ENCODE measurements at places on chromosomes 4 and X.
A peak's percentile ranks its signal among the peaks of the same experiment; 100 is the strongest.

DNA sequence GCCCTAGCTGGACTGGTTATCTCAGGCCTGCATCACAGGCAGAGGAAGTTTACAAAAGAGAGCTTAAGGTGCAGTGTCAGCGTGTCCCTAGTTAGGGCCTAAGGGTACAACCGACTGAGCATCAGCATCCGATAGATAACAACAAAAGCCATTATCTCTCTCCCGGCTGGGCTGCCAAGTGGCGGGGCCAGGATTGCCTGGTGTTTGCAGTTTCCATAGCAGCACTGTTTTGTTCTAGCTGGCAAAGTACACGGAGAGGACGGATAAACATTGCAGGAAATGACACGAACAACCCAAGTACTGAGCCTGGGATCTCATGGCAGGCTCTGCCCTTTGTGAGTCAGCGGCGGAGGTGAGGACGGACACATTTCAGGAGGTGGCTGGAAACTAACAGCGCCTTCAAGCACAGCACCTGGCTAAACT, 104.7 kb upstream of the NOCT start:
- DNase-seq: no peak

DNA sequence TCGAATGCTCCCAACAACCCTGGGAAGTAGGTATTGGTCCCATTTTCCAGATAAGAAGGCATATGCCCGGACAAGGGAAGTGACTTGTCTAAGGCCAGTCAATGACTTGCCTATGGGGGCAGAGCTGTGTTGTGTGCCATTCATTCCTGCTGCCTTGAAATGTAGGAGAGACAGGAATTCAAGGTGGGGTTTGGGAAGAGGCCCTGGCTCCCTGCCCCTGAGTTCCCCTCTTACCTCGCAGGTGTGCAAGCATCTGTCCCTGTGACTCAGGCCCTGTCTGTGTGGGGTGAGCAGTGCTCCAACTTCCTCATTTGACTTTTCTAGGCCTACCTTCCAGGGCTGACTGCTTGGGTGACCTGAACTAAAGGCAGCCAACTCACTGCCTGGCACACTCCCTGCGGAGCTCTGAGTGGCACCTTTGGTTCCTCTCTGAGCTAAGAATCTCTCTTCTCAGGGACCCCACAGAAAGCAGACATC, 5.1 kb downstream of the EFNB1 start:
- no peak for DNase-seq

GRCh38 chr4:48175806-48176205, 41.8 kb upstream of the TXK start:
- DNase-seq: no peak

DNA sequence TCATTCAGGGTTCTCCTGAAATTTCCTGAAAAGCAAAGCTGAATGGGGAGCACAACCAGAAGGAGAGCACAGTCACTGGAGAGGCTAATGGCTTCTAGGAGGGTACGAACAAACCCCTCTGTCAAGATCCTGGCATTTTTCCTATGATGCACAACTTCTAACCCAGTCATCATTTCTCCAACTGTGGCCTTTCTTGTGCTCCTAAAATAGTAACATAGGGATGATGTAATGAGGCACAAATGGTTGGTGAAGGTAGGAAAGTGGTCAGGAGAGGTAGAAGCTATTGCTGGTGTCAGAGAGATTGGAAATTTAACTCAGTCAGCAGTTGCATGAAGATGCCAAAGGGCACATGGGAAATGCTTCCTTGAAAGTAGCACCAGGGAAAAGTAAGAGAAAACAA, 52.7 kb downstream of the SLC10A7 start:
- DNase-seq: no peak

GRCh38 chr4:40681600-40681999, 51.9 kb upstream of the RBM47 start:
- no peak for DNase-seq

DNA sequence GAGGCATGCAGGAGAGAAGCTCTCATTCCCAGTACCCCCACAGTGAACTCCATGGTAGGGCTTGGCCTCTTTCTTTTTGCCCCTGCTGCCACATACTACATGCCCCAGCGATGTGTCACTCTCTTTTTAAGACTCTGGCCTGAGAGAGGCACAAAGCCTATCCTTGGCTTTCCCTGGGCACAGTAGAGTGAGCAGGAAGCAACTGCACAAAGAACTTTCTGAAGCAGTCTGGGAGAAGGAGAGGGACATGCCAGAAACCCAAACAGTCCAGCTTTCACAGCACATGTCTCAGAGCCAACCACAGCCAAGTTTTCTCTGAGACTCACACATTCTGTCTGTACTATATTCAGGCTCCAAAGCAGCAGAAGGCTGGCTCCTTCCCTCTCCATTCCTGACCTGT, 7.9 kb upstream of the NALF2 start:
- DNase-seq: no peak

DNA sequence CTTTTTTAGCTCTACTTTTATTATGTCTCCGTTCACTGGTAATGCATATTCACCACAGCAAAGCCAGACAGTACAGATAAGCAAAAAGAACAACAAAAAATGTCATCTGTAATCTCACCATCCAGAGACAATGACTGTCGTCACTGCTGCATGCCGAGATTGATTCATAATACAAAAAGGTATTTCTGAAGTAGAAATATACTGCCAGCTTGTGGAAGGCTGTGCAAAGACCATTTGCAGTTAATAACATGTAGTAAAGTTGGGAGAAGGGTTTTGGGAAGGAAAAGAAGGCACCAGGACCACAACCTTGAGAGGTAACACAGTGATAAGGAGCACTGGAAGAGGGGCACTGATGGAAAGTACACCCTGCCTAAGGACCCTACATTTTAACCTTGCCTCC, 223.0 kb upstream of the ZIC3 start:
- DNase-seq: no peak

- no peak for DNase-seq
These were observed 62.3 kb upstream of the NAP1L5 start for GRCh38 chr4:88759895-88760290.

- no peak for DNase-seq
These were observed 109.8 kb upstream of the ATP6AP2 start for GRCh38 chrX:40470830-40471429.

DNA sequence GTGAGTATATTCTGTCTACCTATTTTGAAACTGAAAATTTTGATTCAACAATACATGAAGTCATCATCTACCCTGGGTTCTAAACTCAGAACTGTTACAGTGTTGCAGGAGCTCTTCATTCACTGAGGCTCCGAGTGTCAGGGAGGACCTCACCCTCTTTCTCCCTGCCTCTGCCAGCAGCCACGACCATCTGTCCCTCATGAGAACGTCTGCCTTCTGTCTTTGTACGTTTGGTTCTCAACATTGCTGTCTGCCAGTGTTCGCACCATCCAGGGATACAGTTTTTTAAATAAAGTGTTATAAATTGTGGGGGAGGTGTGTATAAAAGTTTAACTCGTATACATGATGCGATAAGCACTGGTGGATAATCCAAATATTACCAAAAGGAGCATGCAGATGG, 55.5 kb downstream of the TRAPPC11 start:
- DNase-seq: no peak

- DNase-seq: peak; percentile 10
These were observed 13.9 kb upstream of the ETDC start for GRCh38 chrX:135295238-135295943.

- DNase-seq: no peak
These were observed 53.2 kb upstream of the TBC1D14 start for GRCh38 chr4:6856391-6856790.

DNA sequence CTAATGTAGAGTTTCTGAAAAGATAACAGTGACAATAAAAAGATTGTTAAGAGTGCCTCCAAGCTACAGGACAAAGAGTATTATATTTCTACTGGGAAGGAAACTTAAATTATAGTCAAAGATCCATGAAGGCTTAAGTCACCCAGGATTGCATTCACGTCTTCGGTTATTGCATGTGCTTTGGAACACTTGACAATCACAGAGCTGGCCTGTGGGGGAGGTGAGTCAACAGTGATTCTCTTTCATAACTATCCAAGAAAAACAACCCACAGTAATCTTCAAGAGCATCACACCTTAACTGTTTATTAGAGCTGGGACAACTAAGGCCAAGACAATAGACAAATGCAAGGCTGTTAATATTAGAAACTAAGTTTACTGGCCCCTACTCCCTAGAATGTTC, 40.3 kb downstream of the PDGFC start:
- DNase-seq: no peak

- no peak for DNase-seq
These were observed 258.1 kb upstream of the GK2 start for GRCh38 chr4:79666112-79666511.

GRCh38 chrX:120140293-120140981, 18.0 kb upstream of the RHOXF2 start:
- DNase-seq: no peak

DNA sequence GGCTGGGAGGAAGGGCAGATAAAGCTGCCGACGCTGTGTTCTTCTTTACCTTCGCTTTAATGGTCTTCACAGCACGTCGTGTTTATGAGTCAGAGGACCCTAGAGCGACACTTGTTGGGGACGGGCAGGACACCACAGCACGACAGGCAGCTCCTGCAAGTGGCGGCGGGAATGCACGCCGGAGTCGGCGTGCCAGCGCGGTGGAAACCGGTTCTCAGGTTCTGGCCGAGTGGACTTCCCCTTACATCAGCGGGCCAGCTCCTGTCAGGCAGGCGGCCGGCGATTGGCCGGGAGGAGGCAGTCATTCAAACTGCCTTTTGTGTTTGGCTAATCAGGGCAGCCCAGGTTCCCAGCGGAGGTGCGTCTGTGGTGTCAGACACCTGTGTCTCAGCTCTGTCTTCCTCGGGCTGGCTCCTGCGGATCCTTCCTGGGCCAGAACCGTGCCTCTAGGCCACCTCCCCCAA, 150.9 kb downstream of the SHROOM3 start:
- no peak for DNase-seq

DNA sequence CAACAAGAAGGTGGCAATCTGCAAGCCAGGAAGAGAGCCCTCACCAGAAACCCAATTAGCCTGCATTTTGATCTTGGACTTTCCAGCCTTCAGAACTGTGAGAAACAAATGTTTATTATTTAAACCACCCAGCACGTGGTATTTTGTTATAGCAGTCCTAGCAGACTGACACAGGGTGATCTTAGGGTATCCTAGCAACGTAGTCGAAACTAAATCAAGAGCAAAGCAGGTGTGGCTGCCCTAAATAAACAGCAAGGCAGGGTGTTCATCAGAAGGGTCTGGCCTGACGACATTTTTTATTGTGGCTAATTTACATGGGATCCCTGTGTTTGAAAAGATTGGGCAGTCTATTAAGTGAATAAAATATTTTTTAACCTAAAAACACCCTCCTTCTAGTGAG, 198.8 kb downstream of the VEGFC start:
- no peak for DNase-seq

DNA sequence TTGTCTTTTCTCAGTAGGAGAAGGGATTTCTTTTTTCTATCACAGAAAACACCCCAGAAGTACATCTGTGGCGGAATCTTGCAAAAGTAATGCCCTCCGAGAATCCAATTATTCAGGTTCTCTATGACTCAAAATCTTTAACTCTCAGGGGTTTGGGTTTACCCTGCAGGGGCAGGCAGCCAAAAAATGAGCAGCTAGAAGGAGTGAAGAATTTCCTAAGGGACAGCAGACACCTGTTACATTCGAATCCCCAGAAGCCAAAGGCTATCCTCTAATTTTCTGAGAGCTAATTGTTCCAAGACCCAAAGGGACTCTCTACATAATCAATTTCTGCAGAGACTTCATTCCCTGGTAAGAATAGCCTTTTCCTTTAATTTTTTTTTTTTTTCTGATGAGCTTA, 27.5 kb upstream of the CBR4 start:
- DNase-seq: no peak

DNA sequence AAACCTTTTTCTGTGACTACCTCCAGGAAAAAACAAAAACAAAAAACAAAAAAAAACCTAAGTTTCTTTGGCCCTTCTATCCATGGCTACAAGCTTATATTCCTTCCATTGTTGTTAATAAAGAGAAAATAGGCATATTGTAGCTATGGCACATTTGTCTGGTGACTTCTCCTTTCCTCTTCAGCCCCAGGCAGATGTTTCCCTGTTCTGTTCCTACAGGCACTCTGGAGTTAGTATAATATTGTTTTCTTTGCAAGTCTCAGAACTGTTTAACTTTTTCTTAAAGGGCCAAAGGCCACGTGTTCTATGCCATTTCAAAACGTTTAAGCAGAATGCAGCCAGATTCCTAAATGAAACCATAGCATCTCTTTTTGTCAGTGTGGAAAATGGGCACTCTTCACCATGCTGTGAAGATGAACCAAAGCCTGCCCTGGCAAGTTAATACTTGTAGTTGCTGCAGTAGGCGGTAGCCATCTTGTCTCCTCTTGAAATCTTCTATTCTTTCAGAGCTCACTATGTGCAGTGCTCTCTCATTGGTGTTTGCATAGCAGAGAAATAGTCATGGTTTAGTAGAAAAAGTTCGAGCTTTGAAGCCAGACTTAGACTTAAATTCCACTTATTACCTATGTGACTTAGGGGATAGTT, 44.8 kb upstream of the MTMR1 start:
- no peak for DNase-seq

- no peak for DNase-seq
These were observed 75.8 kb downstream of the NUDT11 start for GRCh38 chrX:51420610-51421009.

DNA sequence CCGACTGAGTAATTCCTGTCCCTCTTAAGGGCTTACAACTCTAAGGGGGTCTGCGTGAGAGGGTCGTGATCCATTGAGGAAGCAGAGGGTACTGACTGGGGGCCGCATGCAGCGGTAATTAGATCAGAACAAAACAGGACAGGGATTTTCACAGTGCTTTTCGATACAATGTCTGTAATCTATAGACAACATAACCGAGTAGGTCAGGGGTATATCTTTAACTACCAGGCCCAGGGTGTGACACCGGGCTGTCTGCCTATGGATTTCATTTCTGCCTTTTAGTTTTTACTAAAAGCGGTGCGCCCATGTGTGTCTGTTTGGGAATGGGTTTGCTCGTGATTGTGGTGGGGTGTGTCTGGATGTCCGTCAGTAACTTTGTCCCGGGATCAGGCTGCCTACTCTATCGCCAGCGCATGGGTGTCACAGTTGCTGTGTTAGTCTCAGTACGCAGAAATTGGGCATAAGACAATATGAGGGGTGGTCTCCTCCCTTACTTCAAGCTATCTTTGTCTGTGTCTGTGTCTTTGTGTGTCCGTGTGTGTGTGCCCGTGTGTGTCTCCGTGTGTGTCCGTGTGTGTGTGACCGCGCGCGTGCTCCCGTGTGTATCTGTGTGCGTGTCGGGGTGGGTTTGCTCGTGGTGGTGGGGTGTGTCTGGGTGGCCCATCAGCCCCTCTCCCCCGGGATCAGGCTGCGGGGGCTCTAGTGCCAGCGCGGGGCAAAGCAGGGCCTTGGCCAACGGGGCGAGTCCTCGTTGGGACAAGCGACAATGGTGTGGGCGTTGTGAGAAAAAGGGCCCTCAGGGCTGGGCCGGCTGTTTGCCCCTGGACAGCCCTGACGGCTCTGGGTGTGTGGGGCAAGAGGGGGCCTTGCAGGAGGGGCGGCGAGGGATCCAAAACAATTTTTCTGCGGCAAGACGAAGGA, 10.4 kb downstream of the FRG2 start:
- no peak for DNase-seq

GRCh38 chr4:47478804-47479203, 6.3 kb upstream of the ATP10D start:
- no peak for DNase-seq
